PC-9 (cell line): ENCODE measurements at places on chromosomes 12 and 14.

DNA sequence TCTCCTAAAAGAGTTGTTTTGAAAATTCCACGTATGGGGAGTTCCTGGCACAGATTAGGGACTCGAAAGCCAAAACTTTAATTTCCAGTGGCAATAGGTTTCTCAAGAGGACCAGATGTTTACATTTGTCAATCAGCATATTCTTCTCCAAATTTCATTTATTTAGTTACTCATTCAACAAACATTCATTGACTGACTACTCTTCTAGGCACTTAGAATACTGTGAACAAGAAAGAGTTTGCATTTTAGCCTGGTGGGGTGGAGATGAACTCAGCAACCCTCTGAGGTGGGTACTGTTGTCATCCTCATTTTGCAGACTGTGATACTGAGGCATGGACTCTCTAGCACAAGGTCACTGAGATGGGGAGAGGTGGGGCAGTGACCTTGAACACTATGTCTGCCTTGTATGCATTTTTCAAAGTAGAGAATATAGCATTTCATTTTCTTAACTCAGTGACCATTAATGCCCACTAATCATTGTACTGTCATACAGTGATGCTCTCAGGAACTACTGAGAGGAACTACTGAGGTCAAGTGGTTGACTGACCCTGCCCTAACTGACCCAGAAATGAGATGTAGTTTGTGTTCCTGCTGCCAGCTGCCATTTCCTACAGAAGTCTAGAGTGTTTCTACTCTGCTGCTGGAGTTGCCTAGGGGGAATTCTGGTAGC lies 2.2 kb downstream of the L3HYPDH start:
- peaks cover 26% of the 10 kb centered on the region for H3K36me3 ChIP-seq
- DNase-seq = peak; percentile 74
- H3K4me3 ChIP-seq = peak overlapping the region; percentile 99
- H3K27me3 ChIP-seq = no peaks in the 10 kb centered on the region

GRCh38 chr12:78430551-78430950 lies 434.0 kb upstream of the SYT1 start:
- H3K27ac ChIP-seq = no peak overlapping the region
- H3K36me3 ChIP-seq = no peaks in the 10 kb centered on the region
- no peaks in the 10 kb centered on the region for H3K4me1 ChIP-seq
- no peaks in the 10 kb centered on the region for H3K27me3 ChIP-seq
- no peak overlapping the region for H3K4me3 ChIP-seq
- DNase-seq = no peak

- no peaks in the 10 kb centered on the region for H3K36me3 ChIP-seq
- no peak overlapping the region for H3K27ac ChIP-seq
- peaks cover 4% of the 10 kb centered on the region for H3K4me1 ChIP-seq
- H3K4me3 ChIP-seq = no peak overlapping the region
- no peaks in the 10 kb centered on the region for H3K27me3 ChIP-seq
Observed at GRCh38 chr12:95975491-95975890, 20.7 kb downstream of the HAL start.

DNA sequence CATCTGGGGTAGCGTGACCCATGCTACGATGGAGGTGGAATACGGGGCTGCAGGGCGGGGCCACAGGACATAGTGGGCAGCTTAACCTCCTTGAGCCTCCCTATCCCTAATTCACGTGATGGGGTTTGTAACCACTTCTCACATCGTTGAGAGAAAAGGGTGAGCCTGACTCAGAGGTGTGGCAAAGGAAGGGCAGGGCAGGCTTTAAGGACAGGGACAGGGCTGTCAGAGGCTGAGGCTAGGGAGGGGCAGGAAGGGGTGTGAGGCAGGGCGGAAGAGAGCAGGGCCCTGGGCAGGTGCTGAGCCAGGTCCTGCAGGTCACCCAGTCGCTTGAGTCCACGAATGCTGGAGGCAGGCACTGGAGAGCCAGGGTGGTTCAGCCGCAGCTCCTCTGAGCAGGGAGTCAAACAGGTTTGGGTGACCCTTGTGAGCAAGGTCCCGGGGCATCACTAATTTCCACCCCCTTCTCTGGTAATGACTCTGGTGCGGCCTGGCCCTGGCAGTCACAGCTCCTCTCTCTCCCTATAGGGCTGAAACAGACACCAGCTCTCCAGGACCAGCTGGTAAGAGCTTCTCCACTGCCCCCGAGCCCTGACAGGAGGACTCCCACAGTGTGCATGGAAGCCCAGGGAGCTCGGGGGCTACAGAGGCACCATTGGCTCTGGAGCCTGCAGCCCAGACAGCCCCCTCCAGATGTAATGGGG lies 7.5 kb upstream of the AQP2 start:
- no peaks in the 10 kb centered on the region for H3K36me3 ChIP-seq
- peaks cover 29% of the 10 kb centered on the region for H3K4me1 ChIP-seq
- H3K4me3 ChIP-seq = no peak overlapping the region
- no peak overlapping the region for H3K27ac ChIP-seq
- H3K27me3 ChIP-seq = no peaks in the 10 kb centered on the region
